ENCODE measurements at places on chromosomes 6 and 20.

- DNase-seq, result no peak
Observed at GRCh38 chr20:40532103-40532502, 156.9 kb downstream of the MAFB start.

DNA sequence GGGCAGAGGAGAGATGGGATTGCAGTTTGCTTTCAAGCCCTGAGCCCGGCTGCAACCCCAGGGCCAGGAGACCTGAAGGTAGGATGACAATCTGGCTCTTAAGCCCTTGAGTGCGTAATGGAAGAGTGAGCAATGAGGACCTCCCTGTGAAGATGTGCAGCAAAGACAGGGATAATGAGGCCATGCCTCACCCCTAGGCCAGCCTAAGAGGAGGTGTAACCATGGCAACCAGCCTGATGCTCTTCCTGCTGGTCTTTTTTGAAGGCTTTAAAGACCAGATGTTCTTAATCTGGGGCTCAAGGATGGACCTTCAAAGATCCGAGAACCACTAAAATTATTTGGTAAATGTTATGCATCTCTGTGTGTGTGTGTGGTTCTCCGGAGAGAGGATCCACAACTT lies 8.2 kb downstream of the ARHGAP40 start:
- no peak for DNase-seq

DNA sequence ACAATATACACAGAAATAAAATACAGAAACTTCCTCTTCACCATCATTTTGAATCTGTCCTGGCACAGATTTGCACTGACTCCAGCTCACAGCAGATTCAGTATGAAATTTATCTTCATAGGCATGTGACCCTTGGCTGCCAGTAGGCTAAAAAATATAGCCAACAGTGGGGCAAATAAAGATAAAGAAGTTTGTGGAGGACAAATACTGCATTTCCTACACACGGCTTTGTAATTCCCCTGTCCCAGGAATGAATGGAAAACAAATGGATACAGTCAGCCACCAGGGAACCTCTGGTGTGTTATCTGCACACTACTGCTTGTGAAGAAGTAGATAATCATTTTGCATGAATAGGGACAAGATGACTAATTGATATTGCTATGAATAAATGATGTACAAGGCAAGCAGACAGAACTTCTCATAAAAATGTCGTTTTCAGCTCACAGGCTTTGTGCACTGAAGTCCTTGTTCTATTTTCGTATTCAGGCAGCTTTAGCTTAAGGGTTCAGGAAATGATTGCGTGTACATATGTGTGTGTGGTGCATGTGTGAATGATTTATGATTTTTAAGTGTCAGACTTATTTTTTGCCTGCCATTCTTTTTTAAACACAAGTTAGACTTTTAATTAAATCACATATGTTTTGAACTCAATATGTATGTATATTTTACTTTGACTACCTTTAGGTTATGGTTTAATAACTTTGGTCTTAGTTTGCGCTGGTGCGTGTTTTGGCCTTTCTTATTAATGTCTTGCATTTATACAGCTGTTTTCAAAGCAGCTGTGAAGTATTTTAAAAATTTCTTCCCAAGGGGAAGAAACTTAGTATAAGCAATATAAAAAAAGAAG lies 543.8 kb upstream of the JAG1 start:
- DNase-seq, result no peak

DNA sequence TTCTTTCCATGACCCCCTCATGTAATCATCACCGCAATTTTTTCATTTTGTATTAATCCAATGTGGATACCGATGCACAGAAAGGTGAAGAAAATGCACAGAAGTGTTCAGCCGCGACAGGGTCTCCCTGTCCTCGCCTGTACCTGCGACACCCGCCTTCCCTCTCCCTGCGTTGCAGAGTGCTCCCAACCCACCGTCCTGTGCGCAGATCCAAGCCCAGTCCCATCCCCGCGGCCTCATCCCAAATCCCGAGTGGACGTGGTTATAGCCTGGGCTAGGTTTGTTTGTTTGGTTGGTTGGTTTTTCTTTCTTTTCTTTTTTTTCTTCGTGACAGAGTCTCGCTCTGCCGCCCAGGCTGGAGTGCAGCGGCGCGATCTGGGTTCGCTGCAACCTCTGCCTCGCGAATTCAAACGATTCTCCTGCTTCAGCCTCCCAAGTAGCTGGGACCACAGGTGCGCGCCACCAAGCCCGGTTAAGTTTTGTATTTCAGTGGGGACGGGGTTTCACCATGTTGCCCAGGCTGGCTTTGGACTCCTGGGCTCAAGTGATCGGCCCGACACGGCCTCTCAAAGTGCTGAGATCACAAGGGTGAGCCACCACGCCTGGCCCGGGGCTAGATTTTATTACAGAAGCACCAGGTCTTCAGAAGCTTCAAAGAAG lies 536 bp upstream of the RAET1G start:
- no peak for DNase-seq
